ENCODE measurements at places on chromosomes 3 and 15.

DNA sequence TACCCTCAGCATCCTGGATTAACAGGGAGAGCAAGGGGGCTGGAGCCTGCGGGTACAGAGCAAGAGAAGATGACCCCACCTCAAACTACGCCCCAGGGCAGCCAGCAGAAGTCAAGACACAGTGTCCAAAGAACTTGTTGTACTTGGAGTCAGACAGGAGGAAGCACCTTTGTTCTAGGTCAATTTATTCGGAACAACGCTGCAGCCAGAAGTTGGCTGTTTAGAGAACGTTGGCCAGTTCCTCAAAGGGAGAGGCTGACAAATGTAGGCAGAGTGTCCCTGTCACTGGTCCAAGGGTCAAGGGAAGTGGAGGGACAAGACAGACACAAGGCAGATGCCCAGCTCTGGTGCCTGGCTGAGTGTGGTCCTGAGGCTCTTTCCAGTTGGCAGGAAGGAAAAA lies 32.1 kb upstream of the PIAS1 start:
- DNase-seq = no peak

GRCh38 chr3:39106851-39107387 lies 508 bp downstream of the GORASP1 start:
- DNase-seq = no peak

DNA sequence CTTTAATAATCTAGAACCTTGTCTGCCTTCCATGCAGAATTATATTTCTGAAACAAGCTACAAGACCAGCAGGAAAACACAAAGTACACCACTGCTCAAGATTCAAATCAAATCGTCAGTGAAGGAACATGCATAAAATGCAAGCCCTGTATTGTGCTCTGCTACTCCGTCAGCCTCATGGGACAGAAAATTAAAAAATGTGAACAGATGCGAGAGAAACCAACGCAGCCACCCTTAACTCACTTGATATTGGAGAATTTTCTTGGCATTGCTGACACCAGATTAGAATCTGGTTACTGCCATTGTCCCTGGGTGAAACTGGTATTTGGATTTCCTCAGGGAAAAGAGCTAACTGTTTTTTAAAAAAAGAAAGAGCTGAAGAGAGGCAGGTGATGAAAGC lies 23.6 kb downstream of the ANXA2 start:
- no peak for DNase-seq

DNA sequence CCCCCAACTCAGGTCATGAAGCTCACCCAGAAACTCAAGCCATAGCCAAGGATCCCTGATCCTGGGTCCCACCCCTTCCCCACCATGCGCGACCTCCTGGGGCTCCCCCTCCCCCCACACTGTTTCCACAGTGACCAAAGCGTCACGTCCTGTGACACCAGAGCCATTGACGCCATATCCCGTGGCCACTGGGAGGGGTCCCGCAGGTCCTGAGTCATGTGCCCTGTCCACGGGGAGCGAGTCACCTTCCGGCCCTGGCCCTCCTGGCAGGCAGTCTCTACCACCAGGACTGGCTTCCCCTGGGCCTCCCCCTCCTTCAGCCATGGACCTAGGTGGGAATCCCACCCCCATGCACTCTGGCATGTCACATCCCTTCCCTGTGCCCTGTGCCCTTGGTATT lies 15.6 kb downstream of the SEMA3F start:
- no peak for DNase-seq

DNA sequence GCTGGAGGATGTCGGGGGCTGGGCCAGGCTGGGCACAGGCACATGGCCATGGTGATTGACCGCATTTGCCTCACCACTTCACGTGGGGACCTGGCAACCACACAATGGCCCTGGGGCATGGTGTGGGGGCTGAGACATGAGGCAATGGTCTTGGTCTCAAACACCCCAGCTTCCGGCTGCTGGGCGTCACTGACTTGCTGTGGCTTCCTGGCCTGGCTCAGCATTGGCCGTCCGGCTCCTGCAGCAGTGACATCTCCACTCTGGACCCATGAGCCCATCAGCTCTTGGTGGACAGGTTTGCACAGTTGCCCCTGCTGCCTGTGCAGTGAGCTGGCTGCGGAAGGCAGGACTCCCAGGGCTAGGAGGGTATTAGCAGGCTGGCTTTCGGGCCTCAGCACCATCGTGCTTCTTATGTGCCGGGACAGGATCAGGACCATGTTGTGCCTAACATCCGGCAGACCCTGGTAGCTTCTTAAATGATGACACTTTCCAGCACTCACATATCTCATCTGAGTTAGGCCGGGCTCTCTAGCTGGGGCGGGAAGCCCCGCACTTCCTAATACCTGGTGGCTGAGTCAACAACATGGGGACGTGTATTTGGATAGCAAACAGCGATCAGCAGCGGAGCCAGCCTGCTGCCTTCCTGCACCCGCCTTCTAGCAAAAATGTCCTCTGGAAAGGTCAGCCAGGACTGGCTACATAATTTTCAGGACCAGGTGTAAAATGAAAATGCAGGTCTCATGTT lies 34.1 kb downstream of the ZNF710 start:
- no peak for DNase-seq

DNA sequence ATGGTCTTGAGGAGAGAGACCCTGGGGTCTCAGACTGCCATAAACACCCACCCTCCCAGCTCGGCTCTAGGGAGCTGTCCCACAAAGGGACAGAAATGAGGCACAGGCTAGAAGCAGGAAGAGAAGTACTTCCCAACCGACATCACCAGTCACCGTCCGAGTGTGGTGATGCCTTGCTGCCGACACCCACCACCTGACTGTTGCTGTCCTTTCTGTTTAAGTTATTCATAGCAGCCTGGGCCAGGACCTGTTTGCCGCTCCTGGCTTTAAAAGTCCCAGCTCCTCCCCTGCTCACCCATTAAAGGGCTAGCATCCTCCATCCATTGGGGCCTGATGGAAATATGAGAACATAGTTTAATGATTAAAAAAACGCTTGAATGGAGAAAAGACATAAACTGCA lies 13.2 kb upstream of the SPG11 start:
- no peak for DNase-seq

GRCh38 chr3:115239717-115240116 lies 92.6 kb upstream of the ZBTB20 start:
- DNase-seq = no peak

DNA sequence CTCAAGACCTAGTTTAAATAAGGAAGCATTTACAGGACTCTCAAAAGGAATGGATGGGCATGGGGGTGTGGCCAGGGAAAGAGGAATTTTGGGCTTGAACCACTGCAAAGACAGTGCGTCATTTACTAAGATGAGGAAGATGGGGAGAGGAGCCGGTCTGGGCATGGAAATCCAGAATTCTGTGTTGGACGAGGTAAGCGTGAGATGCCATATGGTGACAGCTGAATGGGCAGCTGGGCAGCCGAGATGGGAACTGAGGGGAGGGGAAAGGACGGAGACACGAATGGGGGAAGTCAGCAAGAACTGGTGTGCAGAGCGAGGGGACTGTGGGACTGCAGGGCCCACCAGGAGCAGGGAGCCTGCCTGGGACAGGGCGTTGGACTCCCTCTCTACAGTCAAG lies 24.2 kb downstream of the TMEM44 start:
- DNase-seq = no peak

GRCh38 chr3:133386876-133387275 lies 13.0 kb upstream of the BFSP2 start:
- DNase-seq = no peak

DNA sequence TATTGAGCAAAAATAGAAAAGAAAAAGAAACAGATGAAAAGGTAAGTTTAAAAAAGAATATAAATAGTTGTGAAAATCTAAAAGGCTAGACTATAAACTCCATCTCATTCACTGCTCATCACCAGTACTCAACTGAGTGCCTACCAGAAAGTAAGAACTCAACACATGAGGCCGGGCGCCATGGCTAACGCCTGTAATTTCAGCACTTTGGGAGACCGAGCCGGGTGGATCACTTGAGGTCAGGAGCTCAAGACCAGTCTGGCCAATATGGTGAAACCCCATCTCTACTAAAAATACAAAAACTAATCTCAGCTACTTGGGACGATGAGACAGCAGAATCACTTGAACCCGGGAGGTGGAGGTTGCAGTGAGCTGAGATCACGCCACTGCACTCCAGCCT lies 19.3 kb downstream of the LSAMP start:
- DNase-seq = no peak

DNA sequence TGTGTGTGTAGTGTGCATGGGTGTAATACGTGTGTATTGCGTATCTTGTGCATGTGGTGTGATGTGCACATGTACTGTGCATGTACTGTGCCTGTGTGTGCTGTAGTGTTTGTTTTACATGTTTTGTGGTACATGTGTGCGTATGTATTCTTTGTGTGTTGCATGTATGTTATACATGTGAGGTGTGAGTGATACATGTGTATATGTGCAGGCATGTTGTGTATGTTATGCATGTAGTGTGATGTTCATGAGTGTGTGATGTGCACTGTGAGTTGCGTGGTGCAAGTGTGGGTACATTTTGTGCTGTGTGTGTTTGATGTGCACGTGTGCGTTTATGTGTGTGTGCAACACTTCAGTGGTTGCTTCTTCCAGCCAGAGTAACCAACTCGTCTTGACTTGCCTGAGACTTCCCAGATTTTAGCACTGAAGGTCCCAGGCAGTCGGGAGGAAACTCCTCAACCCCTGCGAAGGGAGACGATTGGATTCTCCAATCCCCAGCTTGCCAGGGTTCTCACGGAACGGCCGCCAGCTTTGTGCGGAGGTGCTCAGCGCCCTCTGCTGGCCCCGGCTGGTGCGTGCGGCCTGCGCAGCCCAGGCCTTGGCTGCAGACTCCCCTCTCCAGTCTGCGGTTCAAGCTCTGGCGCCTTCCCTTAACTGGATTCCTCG lies 3.6 kb downstream of the GALNT15 start:
- no peak for DNase-seq

DNA sequence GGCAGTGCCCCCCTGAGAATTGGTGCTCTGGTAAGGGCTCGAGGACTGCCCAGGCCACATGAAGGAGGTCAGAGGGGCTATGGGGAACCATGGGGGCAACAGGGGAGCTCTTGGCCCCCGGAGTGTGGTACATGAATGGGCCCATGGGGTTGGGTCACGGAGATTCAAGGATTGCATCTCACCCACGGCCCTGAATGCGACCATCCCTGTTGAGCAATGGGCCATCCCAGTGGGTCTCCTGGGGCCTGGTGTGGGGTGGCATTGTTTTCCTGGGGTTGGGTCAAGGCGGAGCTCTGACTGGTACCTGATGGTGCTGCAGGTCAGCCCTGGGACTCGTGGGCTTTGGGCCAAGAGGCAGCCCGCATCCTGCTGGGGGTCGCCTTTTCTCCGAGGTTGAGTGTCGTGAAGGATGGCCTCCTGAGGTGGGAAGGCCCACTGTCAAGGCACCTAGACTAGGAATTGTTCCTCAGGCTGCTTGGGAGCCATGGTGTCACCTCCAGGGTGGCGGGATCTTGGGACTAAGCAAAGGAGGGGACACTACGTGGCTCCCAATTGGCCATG lies 198.3 kb downstream of the UBE3A start:
- DNase-seq = no peak

DNA sequence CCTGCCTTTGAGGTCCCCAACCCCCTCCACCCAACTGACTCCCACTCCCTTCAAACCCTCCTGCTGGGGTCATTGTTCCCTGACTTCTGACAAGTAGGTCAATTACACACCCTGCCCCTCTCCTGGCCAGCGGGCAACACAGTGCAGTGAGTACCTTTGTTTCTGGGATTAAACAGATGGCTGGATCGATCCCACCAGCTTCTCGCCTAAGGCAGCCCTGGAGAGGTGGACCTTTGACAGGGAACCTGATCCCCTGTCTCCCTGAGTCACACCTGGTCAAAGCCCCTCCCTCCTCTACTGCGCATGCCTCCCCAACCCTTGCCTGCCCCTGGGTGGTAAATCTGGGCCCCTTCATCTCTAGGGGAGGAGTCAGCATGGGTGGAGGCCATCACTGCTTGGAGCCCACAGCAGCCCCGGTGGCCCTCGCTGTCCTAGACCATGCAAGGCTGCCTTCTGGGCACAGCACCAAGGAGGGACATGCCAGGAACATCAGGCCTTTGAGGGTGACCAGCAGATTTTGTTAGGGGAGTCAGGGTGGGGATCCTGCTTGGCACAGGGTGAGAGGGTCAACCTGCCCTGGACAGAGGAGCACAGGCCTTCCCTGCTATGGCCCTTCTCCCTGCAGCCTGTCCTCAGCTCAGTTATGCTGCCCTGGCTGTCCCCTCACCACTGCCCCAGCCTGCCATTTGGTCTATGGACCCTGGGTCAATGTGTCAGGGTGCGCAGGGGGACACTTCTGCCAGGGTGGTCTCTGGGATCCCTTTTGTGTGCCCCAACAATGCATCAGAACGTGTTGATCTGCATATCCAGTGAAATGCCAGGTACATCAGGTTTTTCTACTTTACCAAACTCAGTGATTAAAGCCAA lies 9.8 kb upstream of the PRR23E start:
- DNase-seq = no peak

DNA sequence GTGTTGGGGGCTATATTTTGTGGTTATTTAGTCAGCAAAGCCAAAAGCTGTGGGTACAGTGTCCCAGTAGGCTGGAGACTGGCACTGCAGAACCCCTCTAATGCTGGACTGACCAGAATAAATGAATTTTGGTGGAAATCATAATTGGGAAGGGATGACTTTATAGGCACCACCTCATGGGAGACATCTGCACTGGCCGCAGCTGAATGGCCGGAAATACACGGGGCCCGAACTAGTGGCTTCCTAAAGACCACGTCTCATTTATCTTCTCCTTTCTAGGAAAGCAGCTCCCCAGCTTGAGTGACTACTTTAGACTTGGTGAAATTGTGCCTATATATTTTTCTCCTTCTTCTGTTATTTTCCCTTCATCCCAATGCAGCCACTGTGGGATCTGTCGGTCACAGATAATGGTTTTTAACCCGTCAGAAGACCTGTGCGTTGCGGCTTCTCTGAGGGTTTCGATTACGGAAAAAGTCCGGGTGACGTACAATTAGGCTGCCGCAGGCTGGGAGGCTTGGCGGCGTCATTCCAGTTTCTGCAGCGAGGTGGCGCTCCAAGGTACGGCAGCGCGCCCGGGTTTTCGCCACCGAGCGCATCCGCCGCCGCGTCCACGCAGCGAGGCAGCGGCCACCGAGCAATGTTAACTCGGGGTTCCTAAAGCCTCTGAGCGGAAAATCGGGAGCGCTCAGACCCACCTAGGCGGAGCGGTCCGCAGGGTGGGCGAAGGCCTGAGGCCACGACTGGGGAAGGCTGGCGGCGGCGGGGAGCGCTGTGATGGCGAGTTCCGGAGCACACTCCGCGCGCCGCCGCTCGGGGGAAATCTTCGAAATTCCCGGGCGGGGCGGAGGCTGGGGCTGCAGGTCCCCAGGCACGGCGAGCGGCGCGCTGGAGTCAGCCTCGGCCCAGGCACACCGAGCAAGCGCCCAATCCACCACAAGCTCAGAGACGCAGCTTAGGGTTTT lies 26.3 kb downstream of the NR2F2 start:
- peak; percentile 84 for DNase-seq

GRCh38 chr3:132435911-132436425 lies 18.7 kb downstream of the DNAJC13 start:
- DNase-seq = no peak

GRCh38 chr3:42702066-42702951 lies at the start of gene HHATL:
Gene HHATL, minus strand, starts transcription at chr3:42702798. Its CDS starts 1,972 bp downstream, at chr3:42700826.
- DNase-seq = no peak

DNA sequence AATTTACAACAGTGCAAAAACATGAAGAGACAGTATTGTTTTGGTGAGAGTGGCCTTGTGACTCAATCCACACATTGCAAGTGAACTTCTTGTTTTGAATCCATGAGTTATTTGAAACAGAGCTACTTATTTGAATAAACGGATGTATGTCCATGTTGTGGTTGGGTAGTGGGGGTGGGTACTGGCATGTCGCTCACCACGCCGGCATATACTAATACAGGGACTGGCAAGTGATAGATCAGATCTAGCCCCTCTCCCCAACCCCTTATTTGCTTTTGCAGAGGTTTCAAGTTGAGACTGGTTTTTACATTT lies 83.8 kb downstream of the EDEM1 start:
- no peak for DNase-seq

- no peak for DNase-seq
Measured at GRCh38 chr15:68148039-68148438, 57.1 kb downstream of the CALML4 start.
